ENCODE measurements at places on chromosomes 12 and 14.

- DNase-seq = no peak
Measured at GRCh38 chr14:42140001-42140400, 533.3 kb downstream of the LRFN5 start.

DNA sequence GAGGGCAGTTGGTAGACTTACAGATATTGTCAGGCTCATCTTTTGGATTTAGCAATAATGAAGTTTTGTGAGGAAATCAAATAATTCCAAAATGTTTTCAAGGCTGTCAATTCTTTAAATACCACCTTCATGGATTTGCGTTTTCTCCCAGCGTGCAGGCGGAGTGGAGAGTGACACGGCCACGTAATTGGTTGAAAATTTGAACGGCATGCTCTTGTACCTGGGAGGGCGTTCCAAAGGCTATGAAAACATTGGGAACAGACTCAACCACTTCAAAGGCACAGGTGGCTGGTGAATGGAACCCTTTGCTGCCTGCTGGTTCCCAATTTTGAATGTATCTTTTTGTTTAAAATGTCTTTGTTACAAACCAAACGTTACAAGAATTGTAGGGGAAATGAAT lies 12.4 kb downstream of the SMIM41 start:
- no peak for DNase-seq

DNA sequence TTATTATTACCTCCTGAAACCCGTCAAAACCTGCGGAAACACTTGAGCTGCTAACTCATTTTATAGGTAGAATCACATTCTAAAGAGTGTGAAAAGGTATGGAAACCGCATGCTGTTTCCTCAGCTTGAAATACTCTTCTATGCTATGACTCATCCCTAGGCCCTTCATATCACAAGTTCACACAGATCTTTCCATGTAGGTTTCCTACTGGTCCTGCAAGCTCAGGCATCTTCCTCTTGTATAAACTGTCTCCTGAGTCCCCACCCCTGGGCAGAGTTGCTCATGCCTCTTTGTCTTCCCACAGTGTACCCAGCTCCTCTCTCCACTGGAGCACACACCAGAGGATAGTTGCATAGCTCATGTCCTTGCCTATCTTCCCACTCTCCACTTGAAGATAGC lies 84.7 kb downstream of the CMAS start:
- DNase-seq = no peak

GRCh38 chr12:46933947-46934346 lies 108.2 kb upstream of the SLC38A4 start:
- peak; percentile 71 for DNase-seq

DNA sequence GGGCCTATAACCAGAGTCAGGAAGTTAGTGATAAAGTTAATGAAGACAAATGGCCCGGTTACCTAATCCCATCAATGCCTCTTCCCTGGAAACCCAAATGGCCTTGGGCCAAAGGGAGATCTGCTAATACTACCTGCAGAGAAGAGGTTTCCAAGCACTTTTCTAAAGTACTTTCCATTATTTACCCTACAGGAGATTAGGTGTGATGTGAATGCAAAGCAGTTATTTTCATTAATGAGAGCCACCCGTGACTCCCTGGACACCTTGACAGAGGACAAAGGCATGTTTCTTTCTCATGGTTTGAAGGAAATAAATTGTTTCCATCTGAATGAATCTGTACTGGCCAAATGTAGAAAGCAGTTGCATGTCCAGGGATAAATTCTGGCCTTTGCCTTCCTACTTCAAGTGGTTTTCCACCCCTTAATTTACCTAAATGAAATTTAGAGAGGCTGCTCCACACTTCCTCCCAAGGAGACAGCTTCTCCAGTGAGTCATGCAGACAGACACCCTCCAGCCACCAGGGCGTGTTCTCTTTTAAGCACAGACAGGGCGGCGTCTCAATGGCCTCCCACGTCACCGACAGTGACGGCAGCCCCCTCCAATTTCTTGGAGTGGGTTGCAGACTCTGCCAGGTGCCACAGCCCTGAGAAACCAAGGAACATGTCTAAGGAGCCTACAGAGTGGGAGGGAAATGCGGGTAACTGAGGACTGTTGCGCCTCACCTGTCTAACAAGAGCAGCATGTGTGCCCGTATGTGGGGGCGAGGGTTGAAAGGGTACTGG lies 43.9 kb upstream of the GNPNAT1 start:
- no peak for DNase-seq

- no peak for DNase-seq
Measured at GRCh38 chr14:65948302-65948701, 535.8 kb downstream of the FUT8 start.

DNA sequence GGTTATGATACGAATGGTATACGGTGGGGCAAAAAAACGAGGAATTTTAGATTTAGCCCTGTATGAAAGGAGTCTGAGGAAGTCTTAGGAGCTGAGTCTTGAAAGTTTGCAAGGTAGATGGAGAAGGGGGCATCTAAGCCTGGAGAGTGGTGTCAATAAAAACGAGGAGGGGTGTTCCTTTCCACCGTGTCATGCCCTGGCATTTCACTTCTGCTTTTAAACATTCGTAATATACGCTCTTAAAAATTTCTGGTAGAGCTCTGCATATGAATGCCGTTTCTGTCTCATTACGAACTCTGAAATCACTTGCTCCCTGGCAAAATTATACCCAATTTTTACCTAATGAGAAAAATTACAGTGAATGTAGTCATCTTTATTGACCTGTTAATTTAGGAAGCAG lies 170.2 kb downstream of the ERC1 start:
- DNase-seq = no peak

GRCh38 chr12:6533653-6533922 lies 729 bp upstream of the GAPDH start:
- DNase-seq = no peak

DNA sequence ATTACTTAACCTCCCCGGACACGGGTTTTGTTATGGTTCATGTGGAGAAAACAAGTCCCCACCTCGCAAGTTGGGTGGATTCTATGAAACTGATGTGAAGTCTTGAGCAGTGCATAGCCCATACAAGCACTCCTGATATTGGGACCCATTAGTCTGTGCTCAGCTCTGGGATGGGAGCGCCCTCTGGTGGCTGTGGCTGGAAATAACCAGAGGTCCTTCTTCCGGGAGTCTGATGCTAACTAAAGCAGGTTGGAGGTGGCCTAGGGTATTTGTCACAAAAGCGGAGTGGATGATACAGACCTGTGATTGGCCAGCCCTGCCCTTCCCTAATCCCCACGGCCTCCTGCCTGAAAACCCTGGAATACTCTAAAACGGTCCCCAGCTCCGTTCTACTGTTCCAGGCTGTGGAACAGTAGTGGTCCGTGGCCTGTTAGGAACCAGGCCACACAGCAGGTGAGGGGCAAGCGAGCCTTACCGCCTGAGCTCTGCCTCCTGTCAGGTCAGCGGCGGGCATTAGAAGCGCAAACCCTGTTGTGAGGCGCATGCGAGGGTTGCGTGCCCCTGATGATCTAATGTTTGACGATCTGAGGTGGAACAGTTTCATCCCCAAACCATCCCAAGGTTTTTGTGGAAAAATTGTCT lies 6.4 kb downstream of the SLC48A1 start:
- DNase-seq = peak; percentile 79

Data from kidney glomerular epithelial cell (primary cell).